AG09309 (cell line): ENCODE measurements at places on chromosomes 6 and 20.

DNA sequence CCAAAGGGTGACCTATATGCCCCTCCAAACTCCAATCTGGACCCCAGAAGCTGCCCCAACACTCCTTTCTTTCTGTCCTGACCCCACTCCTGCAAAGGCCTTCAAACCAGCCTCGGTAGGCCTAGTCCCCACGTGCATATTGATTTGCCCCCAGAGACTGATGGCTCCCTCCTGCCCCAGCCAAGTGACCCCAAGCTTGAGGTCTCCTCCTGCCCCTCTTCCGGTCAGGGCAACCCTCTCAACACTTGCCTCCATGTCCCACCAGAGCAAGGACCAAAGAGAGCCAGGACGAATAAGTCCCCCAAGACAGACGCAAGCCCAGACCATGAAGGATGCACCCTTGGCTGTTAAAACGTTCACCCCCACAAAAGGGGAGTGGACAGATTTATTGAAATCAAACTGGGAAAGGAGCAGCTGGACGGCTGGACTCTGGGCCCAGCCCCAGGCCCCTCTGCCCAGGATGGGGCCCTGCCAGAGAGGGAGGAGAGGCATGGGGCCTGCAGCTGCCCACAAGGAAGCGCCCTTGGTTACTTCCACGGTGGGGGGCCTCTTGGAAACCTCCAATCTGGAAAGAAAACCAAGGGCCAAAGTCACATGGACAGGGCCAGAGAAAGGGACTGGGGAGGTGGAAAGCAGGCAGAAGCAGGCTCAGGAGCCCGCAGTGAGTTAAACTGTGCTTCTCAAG is 2.4 kb upstream of the SPEF1 start:
- no peak for DNase-seq

DNA sequence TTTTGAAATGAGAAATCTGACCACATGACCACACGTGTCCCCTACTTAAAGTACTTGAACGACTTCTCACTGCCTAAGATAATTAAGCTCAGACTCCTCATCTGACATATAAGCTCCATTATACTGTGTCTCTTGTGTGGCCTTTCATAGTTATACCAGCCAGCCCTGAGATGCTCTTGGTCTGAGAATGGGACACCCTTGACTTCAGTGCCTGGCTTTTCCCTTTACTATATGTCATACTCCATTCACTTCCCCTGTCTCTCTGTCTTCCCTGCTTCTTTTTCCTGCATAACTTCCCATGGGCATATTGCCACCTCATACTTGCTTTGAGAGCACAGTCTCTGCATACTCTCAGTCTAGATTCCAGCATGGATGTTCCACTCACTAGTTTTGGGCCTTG is 53.4 kb upstream of the TINAG start:
- no peak for DNase-seq

- DNase-seq: no peak
Observed at GRCh38 chr6:138555421-138555988, 56.2 kb upstream of the NHSL1 start.

GRCh38 chr20:59751075-59751711 is 146.9 kb downstream of the PHACTR3 start:
- DNase-seq: no peak

- no peak for DNase-seq
Observed at GRCh38 chr6:168959696-168960095, 293.9 kb downstream of the THBS2 start.

- DNase-seq: peak; percentile 35
Observed at GRCh38 chr6:137415127-137415833, 78.9 kb downstream of the OLIG3 start.

GRCh38 chr6:138844192-138844591 is 48.3 kb downstream of the ECT2L start:
- peak; percentile 77 for DNase-seq
